Cardiac muscle cell (in vitro differentiated cells and primary cell): ENCODE measurements at places on chromosomes 13 and 19. TPM values are rescaled to one million over a fixed set of nuclear protein-coding genes. Genes with fewer than 3 reads are reported as not detected.

Gene S1PR4
- not detected in 2 replicates for total RNA-seq

Gene ZNF888
- total RNA-seq: 1.1 and 7.3 TPM in 2 replicates

Gene PEG3
- total RNA-seq: not detected in 2 replicates

Gene PSG11
- total RNA-seq: not detected in 2 replicates

Gene CILP2
- total RNA-seq: 7.5 and 8.4 TPM in 2 replicates
